ENCODE measurements at places on chromosomes 7 and 10. TPM values are rescaled to one million over a fixed set of nuclear protein-coding genes. Genes with fewer than 3 reads are reported as not detected.

- no peak for DNase-seq
Observed at GRCh38 chr7:42794673-42795072, 117.2 kb downstream of the C7orf25 start.

DNA sequence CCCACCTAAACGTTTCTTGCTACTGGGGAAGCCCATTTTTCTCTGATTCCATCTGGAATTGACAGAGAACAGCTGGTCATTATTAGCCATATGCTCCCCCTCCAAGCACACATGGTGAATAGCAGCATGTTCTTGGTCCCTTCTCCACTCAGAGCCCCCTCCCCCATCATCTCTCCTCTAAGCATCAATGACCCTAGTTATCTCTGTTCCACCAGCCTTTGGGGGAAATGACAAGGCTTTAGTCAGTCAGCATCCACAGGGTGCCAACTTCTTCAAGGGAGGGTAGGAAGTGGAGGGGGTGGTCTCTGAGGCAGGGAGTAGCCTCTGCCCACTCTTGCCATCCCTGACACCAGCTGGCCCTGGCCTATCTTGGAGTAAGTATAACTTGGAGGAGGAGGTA, 163.1 kb downstream of the UBE2H start:
- DNase-seq = no peak

DNA sequence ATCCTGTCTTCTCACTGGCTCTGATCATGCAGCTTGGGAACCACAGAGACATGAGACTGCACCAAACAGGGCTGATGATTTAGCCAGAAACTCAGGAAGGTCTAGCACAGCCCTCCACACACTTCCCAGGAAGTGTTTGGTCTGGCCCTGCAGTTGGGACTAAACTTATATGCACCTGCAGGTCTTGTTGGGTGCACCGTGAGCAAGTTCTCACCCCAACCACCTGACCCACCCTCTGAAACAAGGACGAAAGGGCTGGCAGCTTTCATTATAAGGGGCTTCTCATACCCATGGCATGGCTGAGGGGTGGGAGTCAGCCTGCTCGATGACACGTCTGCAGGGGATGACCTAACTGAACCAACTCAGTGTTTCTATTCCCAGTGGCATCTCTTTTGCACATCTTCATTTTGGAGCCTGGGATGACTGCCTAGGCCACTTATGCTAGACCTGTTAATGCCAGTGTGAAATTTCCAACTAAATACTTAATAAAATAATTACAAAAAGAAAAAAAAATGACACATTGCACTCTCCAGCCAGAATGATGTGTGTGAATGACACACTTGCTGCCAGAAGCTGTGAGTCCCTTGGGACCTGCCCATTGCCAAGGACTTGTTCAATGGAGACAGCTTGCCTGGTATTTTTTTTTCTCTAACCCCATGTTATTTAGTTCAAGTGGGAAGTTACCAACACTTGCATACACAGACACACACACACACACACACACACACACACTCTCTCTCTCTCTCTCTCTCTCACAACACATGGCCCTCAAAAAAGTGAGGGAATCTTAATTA, 102.6 kb downstream of the NEURL1 start:
- no peak for DNase-seq

DNA sequence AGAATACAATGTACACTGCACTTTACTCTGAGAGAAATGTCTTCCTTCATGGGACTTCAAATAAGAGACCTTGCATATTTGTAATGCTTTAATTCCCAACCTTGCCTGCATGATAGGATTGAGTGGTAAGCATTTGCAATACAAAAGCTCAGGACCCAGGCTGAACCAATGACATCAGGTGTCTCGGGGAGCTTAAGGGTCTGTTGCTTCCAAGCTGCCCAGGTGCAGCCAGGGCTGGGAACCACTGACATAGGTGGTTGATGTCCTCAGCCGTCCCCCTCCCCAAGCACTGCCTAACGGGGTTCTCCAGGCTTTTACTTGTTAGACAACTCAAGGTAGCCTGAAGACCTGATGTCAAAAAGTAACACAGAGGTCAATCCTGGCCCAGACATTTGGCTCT, 29.1 kb downstream of the FIGNL1 start:
- no peak for DNase-seq

DNA sequence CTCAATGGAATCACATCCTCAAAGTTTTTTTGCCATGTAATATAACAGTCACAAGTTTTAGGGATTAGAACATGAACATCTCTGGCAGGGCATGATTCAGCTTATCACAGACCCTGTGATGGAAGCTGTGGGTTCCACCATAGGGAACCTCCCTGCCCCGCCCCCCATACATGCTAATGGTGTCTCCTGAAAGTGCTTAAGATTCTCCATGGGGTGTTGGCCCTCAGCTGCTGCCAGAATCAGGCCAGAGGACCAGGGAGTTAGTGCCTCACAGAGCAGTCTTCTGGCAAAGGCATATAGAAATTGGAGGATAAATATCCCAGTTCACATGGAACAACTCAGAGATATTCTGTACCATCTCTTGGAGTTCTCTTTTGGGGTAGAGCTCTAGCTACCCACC, 119.4 kb downstream of the RAB11FIP2 start:
- no peak for DNase-seq

DNA sequence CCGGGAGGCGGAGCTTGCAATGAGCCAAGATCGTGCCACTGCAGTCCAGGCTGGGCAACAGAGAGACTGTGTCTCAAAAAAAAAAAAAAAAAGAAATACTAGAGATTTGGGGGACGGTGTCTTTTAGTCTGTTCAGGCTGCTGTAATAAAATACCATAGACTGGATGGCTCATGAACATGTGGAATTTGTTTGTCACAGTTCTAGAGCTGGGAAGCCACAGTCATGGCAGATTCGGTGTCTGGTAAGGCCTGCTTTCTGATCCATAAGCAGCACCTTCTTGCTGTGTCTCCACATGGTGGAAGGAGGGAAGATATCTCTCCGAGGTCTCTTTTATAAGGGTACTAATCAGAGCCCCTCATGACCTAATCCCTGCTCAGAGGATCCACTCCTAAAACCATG, 102.7 kb upstream of the MKLN1 start:
- DNase-seq = no peak

- peak; percentile 20 for DNase-seq
Observed at GRCh38 chr10:98425511-98426352, 10.8 kb upstream of the PYROXD2 start.

DNA sequence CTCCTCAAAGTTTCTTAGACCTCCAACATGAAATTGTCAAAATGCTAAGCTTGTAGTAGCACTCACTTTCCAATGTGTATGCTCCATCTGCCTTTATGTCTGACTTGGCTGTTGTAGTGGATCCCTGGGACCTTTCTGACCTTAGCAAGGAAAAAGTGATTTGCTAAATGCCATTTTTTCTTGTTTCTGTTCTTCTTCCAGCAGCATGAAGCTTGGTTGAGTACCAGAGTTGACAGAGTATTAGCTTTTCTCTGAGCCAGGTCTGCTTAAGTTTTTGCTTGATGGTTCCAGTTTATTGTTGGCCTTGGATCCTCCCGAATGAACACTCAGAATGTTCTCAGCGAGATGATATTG, 168.7 kb downstream of the SND1 start:
- DNase-seq = no peak

GRCh38 chr10:89037096-89037495, 46.5 kb downstream of the FAS start:
- no peak for DNase-seq

- no peak for DNase-seq
Observed at GRCh38 chr7:50211130-50212015, 93.1 kb upstream of the IKZF1 start.

DNA sequence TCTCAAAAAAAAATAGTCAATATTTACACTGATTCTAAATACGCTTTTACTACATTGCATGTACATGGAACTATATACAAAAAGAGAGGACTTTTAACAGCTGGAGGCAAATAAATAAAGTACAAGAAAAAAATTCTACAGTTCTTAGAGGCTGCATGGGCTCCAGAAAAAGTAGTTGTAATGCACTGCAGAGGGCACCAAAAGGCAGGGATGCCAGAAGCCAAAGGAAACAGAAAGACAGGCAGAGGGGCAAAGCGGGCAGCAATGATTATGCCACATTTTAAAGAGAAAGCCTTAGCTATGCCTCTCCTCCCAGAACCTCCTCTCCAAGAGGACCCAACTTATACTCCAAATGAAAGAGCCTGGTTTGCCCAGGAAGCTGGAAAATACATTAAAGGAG, 11.6 kb upstream of the ADCK2 start:
- DNase-seq = peak; percentile 11

GRCh38 chr7:116970238-116970910, 17.1 kb downstream of the ST7 start:
- DNase-seq = no peak

DNA sequence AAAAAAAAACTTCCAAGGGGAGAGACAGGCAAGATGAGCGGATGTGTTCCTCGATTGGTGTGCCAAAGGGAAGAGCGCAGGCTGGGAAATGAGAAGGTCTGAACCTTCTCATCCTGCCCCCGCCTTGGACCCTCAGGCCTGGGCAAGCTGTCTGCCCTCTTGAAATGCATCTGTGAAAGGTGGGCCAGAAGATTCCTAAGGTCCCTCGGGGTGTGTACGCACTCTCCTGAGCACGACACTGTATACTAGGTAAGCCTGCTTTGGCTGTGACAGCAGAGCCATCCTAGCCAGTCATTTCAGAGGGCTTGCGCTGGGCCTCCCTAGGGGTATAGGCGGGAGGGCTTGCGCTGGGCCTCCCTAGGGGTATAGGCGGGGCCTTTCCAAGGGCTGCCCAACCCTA, 26.8 kb downstream of the PODXL start:
- DNase-seq = no peak

DNA sequence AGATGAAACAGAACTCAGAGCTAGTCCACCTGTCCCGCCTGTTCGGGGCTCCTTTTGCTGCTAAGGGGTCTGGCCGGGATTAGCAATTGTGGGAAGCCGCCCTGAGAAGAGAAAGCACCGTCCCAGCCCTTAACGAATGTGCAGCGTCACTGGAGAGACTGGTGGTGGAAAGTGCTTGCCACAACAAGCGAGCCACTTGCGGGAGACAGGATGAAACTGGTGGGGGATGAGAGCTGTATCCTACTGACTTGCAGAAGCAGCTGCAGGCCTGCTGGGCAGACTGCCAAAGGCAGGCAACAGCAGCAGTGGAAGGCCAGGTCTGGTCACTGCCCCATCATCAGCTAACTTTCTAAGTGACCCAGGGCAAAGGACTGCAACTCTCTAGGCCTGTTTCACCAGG, 95.4 kb downstream of the FAM53B start:
- peak; percentile 48 for DNase-seq

DNA sequence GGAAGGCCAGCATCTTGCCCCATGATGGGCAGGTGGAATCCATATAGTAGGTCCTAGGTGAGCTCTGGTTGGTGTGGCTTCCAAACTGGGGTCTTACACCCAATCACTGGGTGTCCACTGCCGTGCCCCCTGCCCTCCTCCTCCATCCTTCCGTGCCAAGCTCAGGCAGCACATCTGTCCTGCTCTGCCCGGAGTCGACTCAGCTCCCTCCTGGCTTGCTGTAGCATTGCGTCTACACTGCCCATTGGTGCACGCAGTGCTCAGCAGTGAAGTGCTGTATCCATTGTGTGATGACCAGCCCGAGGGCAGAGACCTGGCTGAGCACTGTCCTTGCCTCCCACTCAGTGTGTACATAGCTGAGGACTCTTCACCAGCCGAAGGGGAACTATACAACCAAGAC, 148.4 kb downstream of the ADAM12 start:
- DNase-seq = no peak

GRCh38 chr10:4141471-4141870, 356.5 kb upstream of the KLF6 start:
- DNase-seq = no peak

DNA sequence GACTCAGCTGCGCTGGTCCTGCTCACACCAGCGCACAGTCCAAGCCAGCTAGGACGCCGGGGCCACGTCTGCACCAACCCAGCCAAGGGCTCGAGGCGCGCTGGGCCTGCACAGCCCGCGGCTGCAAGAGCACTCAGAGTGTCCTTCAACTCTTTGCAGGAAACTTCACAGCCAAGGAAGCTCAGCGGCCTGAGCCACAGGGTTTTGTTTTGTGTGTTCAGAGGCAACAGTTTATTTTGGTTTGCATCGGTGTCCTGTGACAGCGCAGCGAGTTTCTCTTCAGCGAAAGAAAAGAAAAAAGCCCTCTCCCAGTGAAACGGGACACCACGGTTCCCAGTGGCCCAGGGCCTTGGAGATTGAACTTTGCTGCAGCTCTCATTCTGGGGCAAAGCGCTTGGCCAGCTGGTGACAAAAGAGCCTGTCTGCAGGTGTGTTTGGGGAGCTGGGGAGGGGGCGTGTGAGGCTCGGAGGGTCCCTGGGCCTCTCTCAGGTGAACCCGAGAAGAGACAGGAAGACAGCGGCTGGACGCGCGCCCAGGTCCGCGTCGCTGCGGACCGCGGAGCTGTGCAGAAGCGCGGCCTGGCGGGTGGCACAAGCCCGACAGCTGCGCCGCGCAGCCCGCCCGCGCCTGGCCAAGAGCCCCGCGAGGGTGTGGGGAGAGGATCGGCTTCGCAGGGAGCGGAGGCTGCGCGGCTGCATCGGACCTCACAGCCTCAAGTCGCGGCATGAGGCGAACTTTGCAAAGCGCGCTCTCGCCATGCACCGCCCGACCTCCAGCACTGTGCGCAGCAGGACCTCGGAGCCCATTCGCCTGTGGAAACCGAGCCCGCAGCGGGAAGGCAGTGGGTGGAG, 922 bp downstream of the CXCL12 start:
- DNase-seq = no peak

GRCh38 chr7:107180378-107180777, 11.6 kb downstream of the HBP1 start:
- peak; percentile 76 for DNase-seq

- DNase-seq = no peak
Observed at GRCh38 chr10:117686606-117687005, 144.1 kb downstream of the EMX2 start.

- DNase-seq = peak; percentile 21
Observed at GRCh38 chr7:54888067-54888733, 129.2 kb upstream of the SEC61G start.

DNA sequence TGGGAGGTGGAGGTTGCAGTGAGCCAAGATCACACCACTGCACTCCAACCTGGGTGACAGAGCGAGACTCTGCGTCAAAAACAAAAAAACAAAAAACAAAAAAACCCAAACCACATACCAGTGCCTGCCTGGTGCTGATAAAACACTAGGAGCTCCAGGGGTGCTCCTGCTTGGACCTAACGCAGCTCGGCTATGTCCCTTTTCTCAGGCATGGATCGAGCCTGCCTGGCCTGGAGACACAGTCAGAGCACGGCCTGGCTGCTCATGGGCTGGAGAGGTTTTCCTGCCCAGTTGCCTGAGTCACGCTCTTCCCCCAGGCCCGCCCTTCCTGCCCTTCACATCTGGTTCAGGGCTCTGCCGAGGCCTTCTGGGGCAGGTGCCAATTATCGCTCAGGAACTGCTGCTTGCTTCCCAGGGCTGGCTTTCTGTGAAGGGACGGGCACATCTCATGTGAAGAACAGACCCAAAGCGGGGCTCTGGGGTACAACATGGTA, 12.6 kb upstream of the NPFFR1 start:
- peak; percentile 87 for DNase-seq

- peak; percentile 90 for DNase-seq
Observed at GRCh38 chr10:100185364-100186252, at the start of gene ERLIN1. ERLIN1 (minus strand) TSS chr10:100186029; CDS start chr10:100185626, 403 bp downstream.

ZP3 gene
- 1.9 TPM for total RNA-seq

RPEL1 gene
- total RNA-seq = 0.12 TPM

ZNF239 gene
- total RNA-seq = 1.3 TPM

HOXA6 gene
- total RNA-seq = 3.7 TPM

NPFFR1 gene
- total RNA-seq = not detected
